B cell (primary cell): ENCODE measurements at places on chromosomes 7 and 10. TPM values are rescaled to one million over a fixed set of nuclear protein-coding genes. Genes with fewer than 3 reads are reported as not detected.

- no peak for DNase-seq
- no peaks in the 10 kb centered on the region for H3K4me1 ChIP-seq
- H3K36me3 ChIP-seq = no peaks in the 10 kb centered on the region
- no peaks in the 10 kb centered on the region for H3K27me3 ChIP-seq
- no peak overlapping the region for H3K27ac ChIP-seq
- H3K4me3 ChIP-seq = no peak overlapping the region
Observed at GRCh38 chr10:51170518-51171245, 96.4 kb downstream of the PRKG1 start.

- H3K36me3 ChIP-seq = no peaks in the 10 kb centered on the region
- H3K27me3 ChIP-seq = no peaks in the 10 kb centered on the region
- DNase-seq = no peak
- H3K27ac ChIP-seq = no peak overlapping the region
Observed at GRCh38 chr7:117835016-117835664, 38.1 kb downstream of the CTTNBP2 start.

GRCh38 chr10:28840971-28841370 lies 163.7 kb downstream of the BAMBI start:
- no peaks in the 10 kb centered on the region for H3K4me1 ChIP-seq
- H3K27ac ChIP-seq = no peak overlapping the region
- no peaks in the 10 kb centered on the region for H3K27me3 ChIP-seq

GRCh38 chr10:29994811-29995210 lies 64.6 kb downstream of the JCAD start:
- no peaks in the 10 kb centered on the region for H3K36me3 ChIP-seq
- no peak overlapping the region for H3K27ac ChIP-seq
- H3K27me3 ChIP-seq = no peaks in the 10 kb centered on the region
- H3K4me1 ChIP-seq = no peaks in the 10 kb centered on the region

DNA sequence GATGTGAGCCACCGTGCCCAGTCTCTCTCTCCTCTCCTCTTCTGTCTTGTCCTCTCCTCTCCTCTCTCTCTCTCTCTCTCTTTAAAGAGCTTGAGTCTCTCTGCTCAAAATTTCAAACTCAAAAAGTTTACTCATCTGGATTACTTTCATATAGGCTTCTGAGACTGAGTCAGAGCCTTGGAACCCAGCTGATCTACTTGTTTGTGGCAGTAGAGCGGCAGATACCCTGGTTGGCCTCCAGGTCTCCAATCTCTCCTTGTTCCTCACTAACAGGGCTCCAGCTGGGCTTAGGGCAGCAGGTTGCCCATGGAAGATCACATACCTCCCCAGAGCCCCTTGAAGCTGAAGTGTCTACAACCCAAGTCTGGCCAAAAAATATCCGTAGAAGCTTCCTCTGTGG lies 51.0 kb downstream of the HHEX start:
- no peaks in the 10 kb centered on the region for H3K27me3 ChIP-seq
- peak overlapping the region; percentile 6 for H3K27ac ChIP-seq
- H3K36me3 ChIP-seq = no peaks in the 10 kb centered on the region

Gene OPN4
- total RNA-seq = not detected in 2 replicates
